ENCODE measurements at places on chromosomes 1 and 21.

DNA sequence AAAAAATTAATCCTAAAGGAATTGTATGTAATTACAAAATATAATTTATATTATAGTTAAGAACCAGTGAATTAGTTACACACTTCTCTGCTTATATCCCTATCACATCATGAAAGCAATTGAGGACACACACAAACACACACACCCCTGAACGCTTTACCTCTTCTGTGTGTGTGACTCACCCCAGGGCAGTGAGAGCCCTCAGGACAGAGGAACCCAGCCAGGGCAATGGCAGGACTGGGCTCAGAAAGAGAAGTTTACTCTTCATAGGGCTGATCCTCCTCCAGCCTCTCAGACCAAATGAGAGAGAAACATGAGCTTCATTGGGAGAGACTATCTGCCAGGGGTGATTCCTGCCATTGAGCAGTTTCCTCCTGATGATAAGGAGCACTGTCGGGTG is 38.1 kb downstream of the SLC44A3 start:
- peak; percentile 50 for DNase-seq

- no peak for DNase-seq
Observed at GRCh38 chr1:211603191-211603701, 24.3 kb upstream of the SLC30A1 start.

- no peak for DNase-seq
Observed at GRCh38 chr1:201791779-201792173, 37.2 kb upstream of the IPO9 start.

DNA sequence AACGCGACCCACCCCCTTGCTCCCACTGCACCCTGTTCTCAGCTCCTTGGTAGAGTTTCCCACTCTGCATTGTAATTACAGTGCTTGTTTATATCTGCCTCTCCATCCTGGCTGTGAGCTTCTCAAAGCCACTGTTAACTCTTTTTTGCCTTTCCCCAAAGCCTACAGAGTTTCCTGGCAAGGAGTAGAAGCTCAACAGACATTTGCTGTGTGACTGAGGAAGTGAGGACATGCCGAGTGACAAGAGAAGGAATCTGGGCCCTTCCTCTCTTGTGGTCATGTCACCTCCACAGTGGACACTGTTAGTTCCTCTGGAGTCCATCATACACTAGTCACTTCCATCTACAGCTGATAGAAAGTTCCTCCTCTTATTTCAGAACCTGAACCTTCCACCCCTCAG is 6.1 kb upstream of the IGSF8 start:
- no peak for DNase-seq

DNA sequence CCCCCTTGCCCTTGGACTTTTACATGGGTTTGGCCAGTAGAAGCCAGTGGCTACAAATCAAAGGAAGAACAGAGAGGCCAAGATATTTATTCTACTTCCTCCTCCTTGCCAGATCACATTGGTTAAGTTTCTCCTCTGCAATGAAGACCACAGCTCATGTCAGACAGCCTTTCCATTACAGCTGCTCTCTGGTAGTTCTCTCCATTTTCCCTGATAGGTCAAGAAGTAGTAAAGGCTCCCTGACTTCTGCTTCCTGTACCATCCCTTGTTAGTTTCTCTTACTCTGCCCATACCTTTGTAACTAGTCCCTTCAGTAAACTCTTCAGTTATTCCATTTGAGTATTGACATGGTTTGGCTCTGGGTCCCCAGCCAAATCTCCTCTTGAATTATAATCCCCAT is 27.8 kb downstream of the NME7 start:
- DNase-seq = no peak

GRCh38 chr1:58805716-58806571 is 22.1 kb upstream of the JUN start:
- no peak for DNase-seq

Data from lower lobe of right lung (tissue), 2 donors.